Testis (tissue), 5 donors: ENCODE measurements at places on chromosomes 7 and 10. TPM values are rescaled to one million over a fixed set of nuclear protein-coding genes. Genes with fewer than 3 reads are reported as not detected.

DNA sequence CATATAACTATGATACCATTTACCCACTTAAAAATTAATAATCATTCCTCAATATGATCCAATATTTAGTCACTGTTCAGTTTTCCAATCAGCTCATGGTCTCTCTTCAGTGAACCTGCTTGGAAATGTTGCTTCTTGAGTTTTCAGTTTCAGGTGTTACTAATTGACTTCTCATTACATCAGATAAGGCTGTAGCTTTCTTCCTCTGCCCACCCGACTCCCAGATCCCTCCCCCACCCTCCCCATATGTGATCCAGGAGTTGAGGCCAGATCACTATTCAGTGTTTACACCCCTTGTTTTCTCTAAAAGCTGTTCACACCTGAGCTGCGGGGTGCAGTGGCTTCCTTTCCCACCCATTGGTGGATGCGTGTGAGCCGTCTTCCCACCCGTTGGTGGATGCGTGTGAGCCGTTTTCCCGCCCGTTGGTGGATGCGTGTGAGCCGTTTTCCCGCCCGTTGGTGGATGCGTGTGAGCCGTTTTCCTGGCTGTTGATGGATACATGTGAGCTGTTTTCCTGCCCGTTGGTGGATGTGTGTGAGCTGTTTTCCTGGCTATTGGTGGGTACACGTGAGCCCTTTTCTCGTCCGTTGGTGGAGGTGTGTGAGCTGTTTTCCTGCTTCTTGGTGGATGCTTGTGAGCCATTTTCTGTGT lies 3.2 kb upstream of the MTG1 start:
- DNase-seq, result no peak

DNA sequence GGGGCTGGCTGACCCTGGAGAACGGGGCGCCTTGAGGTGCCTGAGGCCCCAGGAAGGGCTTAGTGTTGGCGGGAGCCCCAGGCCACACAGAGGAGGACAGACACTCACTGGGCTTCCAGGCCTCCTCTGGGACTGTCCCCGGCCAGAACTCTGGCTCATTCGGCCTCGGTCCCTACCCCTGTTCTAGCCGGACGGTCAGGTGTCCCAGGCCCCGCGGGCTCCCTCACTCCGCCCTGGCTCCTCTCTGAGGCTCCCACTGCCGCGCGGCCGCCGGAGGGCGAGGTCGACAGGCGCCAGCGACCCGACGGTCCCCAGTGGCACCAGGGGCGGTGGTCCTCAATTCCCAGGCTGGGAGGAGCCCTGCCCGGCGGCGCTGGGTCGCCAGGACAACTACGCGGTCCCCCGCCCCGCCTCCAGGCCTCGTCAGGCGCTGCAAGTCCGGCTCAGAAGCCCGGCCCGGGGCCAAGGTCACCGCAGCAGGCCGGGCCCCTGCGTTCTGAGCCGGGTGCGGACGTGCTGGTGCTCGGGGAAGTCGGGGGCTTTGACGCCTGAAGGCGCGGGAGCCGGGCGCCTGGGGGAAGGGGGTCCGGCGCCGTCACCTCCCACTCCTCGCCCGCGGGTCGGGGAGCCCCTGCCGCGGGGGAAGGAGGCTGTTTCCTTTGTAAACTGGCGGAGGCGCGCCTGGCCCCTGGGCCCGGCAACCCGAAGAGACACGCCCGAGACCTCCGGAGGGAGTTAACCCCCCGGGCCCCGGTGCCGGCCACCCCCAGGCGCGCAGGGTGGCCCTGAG lies 1.1 kb upstream of the PWWP2B start:
- peak; percentile 88 for DNase-seq

DNA sequence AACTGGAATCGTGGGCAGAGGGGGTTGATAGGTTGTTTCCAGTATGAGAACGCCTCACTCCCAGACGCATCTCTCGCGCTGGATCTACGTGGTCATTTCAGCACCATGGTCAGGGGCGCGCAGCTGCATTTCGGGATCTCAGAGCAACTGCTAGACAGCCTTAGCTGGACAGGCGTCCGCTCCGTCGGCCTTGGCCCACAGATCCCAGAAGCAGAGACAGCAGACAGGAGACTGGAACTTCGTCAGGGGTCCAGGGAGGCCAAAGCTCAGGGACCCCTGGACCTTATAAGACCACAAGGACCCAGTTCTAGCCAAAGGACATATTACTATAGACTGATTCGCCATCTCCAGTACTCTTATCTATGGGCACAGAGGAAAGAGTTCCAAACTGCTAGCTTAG lies 5.3 kb downstream of the NEUROG3 start:
- peak; percentile 72 for DNase-seq

DNA sequence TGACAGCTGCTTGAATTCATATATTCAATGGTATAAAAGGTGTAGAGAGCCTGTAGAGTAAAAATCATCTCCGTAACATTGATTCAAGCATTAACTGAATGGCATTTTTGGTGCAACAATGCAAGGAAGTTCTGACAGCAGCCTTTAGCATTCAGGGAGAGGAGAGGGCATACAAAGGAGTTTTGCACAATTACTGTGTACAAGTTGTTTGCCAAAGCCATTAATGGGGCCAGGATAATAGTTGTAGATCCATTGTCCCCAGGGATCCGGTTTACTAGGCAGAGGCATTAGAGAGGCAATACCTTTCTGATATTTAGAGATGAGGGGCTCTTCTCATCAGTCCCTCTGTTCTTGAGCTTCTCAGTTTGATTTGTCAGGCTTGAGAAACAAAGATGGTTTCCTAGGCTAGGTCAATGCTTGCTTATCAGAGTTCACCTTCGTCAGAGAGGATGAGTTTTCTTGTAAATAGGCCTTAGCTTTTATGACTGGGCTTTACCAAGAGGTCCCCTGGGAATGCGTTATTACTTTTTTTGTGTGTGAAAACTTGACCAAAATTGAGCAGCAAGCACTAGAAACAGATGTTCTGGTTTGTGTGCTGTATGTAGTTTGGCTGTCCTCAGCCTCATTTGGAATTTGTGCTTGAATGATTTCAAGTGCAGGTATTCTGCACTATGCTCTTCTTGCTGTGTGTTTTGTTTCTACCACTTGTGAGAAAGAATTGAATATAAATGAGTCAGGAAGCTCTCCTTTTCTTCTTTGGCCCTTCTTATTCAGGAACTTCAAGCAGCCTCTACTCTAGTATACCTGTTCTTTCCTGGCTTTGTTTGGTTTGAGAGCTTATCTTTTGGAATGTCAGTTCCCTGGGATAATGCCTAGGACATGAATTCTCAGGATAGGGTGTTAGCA lies 32.0 kb downstream of the SND1 start:
- DNase-seq, result no peak

GRCh38 chr10:23630885-23631284 lies 192.0 kb downstream of the OTUD1 start:
- no peak for DNase-seq

DNA sequence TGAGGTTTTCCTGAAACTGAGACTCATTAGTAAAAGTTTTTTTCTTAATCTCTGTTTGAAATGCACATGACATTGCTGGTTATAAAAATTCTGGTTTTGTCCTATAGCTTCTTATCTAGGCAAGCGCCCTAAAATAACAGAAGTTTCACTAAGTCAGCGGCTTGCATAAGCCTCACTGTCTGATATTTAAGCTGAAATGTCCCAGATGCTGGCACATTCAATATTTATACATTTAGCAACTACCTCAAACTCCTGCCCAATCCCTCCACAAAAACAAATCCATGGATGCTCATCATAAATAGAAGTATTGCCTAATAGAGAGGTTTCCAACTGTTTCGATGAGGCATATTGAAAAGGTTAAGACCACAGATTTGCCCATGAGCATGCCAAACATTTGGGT lies 83.1 kb upstream of the EGR2 start:
- no peak for DNase-seq

GRCh38 chr10:126663880-126664279 lies 6.6 kb downstream of the C10orf90 start:
- no peak for DNase-seq

GRCh38 chr10:95407546-95407945 lies 116.7 kb upstream of the PDLIM1 start:
- no peak for DNase-seq

DNA sequence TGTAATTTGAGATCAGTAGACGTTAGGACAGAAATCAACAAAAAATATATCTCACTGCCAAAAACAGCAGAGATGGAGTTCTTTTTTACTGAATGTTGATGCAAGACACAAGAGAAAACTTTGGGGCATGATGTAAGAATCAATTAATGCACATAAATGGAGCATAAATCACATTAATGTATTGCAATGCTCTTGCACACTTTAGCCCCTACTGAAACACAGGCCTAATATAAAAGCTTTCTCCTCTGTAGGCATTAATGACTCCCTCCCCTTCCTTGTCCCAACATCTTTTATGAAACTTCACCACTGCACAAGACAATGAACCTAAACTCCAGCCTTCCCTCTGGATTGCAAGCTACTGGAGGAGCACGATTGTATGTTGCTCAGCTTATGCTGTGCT lies 58.8 kb downstream of the CACNA2D1 start:
- no peak for DNase-seq

DNA sequence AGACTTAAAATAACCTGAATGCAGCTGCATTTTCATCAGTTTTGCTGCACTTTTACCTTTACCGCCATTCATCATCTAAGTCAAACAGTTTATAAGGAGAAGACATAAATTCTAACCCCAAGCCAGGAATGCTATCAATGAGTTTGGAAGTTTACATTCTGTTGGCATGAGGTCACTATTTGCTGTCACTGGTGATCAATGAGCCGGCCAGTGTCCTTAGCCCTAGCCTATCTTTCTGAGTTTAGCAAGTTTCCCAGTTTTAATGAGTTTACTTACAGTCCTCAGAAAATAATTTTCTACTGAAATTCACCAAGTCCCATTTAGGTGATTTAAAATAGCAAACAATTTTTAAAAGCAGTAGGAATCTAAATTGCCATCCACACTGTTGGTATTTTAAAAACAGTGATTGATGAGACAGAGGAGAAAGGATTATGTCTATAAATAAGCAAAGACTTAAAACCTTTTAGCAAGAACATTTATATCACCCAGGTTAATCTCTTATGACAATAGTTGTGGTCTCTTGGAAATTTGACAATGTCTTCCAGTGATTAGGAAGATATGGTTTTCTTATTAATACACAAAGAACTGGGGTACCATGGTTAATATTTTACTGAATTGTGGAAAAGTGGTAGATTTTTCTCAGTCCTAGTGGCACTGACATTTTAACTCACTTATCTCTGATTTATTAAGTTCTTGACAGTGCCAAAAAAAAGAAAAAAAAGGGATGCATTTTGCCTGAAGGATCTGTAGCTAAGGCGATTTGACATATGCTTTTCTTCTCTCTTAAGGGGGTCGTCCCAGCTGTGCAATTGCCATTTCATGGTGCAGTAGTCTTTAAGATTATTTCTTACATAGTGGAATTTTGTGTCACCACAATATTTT lies 443.4 kb upstream of the ANKRD30A start:
- no peak for DNase-seq

DNA sequence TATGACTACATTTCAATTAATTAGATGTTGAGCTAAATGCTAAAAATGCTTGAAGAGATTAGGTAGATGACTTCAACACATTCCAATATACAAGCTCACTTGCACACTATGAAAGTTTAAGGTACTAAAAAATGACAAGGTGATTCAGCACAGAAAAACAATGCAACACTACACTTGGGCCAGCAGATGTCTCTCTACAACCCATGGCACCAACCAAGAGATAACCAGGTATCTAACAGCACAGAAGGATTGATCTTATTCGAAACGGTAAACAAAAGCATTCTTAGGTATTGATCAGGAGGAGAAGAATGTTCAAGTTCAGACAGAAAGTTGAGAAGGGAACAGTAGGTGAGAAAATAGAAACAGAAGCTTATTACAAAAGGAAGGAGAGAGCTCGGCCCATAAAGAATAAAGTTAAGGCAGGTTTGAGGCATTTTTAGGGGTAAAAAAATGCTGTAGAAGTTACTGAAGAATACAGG lies 248.2 kb upstream of the KLF14 start:
- no peak for DNase-seq

- DNase-seq, result no peak
Measured at GRCh38 chr7:152035817-152036216, 10.3 kb downstream of the GALNT11 start.

GRCh38 chr10:25522946-25523608 lies 348.3 kb downstream of the GPR158 start:
- DNase-seq, result peak; percentile 67

DNA sequence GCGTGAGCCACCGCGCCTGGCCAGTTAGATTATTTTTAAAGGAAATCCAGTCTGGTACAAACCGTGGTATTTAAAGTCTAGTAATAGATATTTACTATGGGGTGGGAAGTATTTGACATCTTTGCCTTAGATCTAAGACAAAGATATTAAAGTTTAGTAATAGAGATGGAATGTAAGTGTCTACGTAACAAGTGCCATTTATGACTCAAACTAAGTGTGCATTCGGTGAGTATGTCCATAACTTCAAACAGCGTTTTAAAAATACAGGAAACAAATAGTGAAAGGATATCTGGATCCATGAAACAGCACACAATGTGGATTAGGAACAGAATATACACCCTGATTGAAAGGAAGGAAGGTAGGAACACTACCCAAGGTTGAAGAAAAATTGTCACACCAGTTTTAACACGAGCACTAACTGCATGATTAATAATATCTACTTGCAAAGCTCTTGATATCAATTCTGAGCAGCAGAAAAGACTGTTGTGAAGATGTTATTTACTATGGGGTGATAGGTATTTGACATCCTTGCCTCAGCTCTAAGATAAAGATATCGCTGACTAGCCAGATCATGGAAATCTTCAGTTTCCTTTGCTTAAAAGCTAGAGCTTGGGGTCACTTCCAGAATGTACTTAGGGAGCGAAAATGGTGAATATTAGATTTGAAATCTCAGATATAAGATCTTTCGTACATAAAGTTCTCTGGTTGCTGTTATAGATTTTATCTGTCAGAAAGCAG lies 48.7 kb downstream of the EPC1 start:
- DNase-seq, result no peak

The MACC1 gene
- total RNA-seq, result 0.79 TPM

The SPDYE5 gene
- total RNA-seq, result 12.5 TPM

The NODAL gene
- total RNA-seq, result 3.0 TPM

The ZNF239 gene
- 9.2 TPM for total RNA-seq

The HHEX gene
- total RNA-seq, result 2.6 TPM

The JCAD gene
- 133 TPM for total RNA-seq

The SMKR1 gene
- 57.0 TPM for total RNA-seq

The TMEM196 gene
- total RNA-seq, result not detected

The AMPH gene
- 9.0 TPM for total RNA-seq

The SYPL1 gene
- 100.0 TPM for total RNA-seq

The IGF2BP3 gene
- 36.0 TPM for total RNA-seq
